KBM-7 (cell line): ENCODE measurements at places on chromosomes 12 and 14.

DNA sequence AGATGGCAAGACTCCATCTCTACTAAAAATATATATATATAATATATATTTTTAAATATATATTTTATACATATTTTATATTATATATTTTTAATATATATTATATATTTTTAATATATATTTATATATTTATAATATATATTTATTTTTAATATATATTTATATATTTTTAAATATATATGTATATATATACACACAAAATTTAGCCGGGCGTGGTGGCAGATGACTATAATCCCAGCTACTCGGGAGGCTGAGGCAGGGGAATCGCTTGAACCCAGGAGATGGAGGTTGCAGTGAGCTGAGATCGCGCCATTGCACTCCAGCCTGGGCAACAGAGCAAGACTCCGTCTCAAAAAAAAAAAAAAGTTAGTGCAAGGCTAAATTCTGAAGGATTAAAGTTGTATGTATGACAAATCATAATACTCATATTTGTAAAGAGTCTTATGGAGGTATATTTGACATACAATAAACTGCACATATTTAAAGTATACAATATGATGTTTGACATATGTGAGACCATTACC lies 7.7 kb upstream of the TDG start:
- no peak for DNase-seq

- no peak for DNase-seq
Observed at GRCh38 chr12:81465191-81465590, 294.0 kb downstream of the PPFIA2 start.

DNA sequence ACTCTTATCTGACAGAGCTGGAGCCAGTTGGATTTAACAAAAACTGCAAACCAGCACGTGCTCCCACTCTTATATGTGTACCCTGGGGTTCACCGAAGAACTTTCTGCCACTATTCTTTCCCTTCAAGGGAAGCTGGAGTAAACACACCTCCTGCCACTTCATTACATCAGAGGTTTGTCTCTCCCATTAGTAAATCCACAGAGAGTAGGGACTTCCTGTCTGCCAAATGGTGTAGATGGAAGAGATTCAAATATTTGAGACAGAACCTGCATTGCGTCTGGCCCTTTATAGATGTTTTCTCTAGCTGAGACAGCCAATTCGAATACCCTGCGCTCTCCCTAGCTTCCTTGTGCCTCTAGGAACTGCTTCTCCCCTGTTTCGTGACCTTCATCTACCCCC lies 29.1 kb upstream of the AEBP2 start:
- no peak for DNase-seq

DNA sequence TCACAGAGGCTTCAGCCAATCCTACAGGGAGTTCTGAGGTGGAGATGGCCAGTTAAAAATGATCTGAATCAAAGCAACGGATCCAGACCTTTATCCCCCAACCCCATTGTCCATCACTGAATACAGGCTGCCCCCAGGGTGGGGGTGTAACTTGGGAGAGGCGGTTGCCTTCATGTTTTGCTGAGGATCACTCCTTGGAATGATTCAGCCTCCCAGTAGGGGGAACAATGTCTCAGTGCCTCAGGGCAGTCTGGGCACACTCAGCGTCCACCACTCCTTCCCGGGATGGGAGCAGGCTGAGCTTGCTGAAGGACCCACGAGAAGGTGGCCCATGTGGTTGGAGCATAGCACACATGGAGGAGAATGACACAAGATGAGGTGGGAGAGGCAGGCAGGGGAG lies 60.2 kb downstream of the RFX4 start:
- DNase-seq: no peak

DNA sequence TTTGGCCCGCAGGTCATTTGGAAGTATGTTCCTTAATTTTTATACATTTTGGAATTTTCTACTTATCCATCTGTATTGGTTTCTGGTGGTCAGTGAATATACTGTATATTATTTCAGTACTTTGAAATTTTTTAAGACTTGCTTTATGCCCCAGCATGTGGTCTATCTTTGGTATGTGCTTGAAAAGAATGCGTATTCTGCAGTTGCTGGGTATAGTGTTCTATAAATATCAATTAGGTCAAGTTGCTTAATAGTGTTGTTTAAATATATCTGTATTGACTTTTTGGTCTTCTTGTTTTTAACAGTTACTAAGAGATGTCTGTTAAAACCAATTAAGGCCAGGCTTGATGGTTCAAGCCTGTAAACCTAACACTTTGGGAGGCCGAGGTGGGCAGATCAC lies 21.7 kb upstream of the SIX1 start:
- DNase-seq: no peak

GRCh38 chr12:52369211-52369610 lies 1.9 kb upstream of the KRT85 start:
- no peak for DNase-seq

- DNase-seq: no peak
Observed at GRCh38 chr12:88308825-88309224, 166.7 kb downstream of the TMTC3 start.

DNA sequence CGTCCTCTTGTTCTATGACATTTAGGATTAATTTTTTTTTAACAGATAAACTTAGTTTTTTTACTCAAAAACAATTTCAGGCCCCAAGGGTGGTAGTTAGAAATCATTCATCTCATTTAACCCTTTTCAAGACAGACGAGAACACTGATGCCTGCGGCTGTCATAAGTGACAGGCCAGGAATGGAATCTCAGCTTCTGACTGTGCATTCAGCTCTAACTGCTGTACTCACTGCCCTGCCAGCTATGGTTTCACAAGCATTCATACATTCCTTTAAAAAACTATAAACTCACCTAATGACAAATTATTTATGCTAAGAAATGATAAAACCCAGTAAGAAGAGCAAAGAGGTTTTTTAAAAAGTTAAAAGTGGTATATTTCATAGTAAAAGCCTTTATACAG lies 8.8 kb downstream of the DENND5B start:
- DNase-seq: no peak

- no peak for DNase-seq
Observed at GRCh38 chr12:100674036-100674888, 100.8 kb downstream of the GAS2L3 start.

GRCh38 chr12:97530245-97530644 lies 67.6 kb downstream of the RMST start:
- DNase-seq: no peak

GRCh38 chr12:2540535-2540941 lies 254.2 kb upstream of the FKBP4 start:
- no peak for DNase-seq
